Activated T-helper 2 cell treated with anti-CD3 and anti-CD28 coated beads, Interferon-gamma antibody, Interleukin-2, Interleukin-4, amounts not matched to agents 10 μg/mL and 5 μg/mL and 100 μg/mL, durations not matched to agents 14 hours and 24 hours and 36 hours (primary cell): ENCODE measurements at places on chromosomes 6 and 20.

DNA sequence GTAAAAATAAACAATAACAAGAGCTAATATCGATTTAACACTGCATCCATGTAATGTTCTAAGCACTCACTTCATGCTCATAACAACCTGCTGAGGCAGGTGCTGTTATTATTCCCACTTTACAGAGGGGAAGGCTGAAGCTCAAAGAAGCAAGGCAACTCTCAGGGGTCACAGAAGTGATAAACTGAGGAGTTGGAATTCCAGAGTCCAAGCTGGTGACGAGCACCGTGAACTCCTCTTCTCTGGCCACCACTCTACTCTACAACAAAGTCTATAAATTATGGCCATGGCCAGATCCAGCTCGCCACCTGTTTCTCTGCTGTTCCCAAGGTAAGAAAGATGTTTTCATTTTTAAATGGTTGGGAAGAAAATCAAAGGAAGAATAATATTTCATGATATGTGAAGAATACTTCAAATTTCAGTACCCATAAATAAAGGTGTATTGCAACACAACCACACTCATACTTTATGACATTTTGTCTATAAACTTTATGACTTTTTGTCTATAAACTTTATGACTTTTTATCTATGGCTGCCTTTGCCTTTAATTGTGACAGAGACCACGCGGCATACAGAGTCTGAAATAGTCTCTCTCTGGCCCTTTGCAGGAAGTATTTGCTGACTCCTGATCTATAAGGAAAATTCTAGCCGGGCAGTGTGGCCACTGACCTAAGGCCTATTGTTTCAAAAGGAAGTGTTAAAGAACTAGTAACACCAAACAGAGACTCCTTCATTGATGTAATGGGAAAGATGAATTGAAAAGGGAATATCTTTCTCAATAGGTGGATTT is 113.2 kb upstream of the KCNG1 start:
- H3K27ac ChIP-seq: no peak overlapping the region
- H3K4me3 ChIP-seq: no peak overlapping the region
- peaks cover 12% of the 10 kb centered on the region for H3K27me3 ChIP-seq
- no peak for DNase-seq
- no peaks in the 10 kb centered on the region for H3K36me3 ChIP-seq

DNA sequence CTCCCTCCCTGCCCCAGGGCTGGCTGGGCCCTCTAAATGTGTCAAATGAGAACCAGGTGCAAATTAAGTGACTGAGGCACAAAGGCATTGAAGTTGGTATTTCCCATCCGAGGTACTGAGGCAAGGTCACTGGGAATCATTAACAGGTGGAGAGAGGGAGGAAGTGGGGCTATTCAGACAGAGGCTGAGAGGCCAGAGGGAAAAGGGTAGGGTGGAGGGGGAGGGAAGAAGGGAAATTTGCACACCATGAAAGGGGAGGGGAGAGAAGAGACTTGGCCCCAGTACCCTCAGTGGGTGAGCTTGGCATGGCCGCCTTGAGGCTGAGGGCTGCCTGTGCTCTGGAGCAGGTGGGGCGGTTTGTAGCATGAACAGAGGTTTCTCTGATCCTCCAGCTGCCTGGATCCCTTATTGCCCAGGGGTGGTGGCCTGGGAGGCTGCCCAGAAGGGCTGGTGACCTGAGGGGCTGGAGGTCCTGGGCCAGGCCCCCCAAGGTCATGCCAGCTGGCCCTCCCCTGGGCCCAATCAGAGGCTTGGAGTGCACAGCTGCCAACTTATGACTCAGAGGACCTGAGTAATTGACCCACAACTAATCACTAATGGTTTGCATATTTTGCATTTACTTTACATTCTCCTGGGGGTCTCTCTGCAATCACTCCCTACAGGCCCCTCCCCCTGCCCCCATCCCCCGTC is 40.3 kb upstream of the ZFAND3 start:
- no peak for DNase-seq
- H3K27me3 ChIP-seq: peaks cover 25% of the 10 kb centered on the region
- peaks cover 11% of the 10 kb centered on the region for H3K4me1 ChIP-seq
- H3K4me3 ChIP-seq: no peak overlapping the region
- H3K27ac ChIP-seq: no peak overlapping the region

DNA sequence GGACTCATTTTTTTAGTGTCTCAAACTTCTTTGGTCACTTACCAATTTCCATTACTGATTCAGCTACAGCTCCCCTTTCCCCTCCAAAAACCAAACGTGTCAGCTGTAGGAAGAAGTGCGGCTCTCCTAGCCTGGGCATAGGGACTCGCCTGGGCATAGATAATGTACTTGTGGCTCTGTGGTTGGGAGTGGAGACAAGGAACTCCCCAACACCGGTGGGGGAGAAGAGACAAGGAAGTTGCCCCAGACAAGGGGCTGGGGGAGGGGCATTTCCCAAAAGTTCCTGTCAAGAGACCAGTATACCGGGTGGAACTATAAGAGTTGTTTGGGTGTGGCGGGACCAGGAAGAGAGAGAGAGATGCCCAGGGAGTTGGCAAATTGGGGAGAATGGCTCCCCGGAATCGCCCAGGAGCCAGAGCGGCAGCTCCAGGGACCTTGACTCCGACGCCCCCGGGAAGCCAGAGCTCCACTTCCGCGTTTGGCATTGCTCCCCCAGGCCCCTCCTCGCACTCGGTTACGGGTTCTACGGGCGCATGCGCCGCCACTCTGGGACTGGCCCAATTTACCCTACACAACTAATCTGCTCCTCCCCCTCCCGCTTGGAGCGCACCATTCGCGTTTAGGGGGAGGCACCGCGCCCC is 871 bp upstream of the ZFAND3 start:
- peaks cover 4% of the 10 kb centered on the region for H3K27me3 ChIP-seq
- peak overlapping the region; percentile 95 for H3K27ac ChIP-seq
- H3K4me3 ChIP-seq: peak overlapping the region; percentile 98
- DNase-seq: peak; percentile 89
- H3K36me3 ChIP-seq: peaks cover 4% of the 10 kb centered on the region

DNA sequence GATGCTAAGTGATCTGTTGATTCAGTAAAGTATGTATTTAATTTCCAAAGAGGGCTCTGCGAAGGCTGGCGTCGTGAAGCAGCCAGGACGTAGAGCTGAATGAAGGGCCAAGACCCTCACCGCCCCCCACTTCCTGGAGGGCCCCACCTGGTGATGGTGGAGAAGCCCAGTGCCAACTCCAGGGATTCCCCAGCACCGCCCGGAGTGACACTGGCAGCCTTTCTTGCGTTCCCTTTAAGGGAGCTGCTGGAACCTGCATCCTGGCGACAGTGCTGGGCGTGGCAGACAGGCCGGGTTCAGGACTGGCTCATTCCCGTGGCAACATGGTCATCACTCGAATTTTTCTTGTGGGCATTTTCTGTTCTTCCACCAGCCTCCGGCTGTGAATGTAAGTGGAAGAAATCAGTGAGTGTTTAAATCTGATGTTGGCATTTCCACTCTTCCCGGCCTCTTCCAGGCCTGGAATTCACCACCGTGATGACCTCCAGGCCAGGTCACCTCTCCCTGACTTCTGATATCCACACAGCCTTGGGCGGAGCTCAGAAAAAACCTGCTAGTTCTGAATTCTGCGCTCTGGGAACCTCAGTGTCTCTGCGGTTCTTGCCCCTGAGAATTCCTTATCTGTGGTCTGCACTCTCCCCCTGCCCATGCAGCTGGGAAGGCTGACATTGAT is 57.4 kb upstream of the DACT2 start:
- no peaks in the 10 kb centered on the region for H3K27me3 ChIP-seq
- no peak overlapping the region for H3K27ac ChIP-seq
- no peaks in the 10 kb centered on the region for H3K36me3 ChIP-seq
- no peak overlapping the region for H3K4me3 ChIP-seq
- DNase-seq: no peak

DNA sequence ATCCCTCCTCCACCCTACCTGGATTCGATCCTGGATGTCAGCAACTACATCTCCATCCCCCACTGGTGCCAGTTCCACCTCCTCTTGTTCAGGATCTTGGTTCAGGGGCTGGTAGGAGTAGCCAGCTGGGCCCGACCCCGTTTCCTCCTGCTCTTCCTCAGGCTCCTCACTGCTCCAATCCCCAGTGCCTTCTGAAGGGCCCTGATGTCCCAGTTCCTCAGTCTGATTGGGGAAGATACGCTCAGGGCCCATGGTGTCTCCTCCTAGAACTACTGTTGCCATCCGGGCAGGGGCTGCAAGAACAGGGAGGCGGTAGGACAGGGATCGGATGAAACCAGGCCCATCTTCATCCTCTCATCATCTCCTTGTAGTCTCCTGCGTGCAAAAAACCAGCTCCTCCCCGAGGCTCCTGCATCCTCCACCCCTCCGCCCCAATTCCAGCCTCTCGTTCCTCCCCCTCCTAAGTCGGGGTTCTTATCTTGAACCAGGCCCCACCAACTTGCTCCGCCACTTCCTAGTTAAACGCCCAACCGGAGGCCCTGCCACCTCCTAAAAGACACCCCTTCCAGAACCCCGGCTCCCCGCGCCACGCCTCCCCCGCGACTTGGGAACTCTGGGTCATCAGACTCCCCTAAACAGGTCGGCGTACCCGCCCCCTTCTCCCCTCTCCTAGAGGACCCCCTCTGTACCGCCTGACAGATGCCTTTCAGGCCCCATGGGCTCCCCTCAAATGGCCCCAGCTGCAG is 476 bp downstream of the MEA1 start:
- H3K27me3 ChIP-seq: no peaks in the 10 kb centered on the region
- H3K36me3 ChIP-seq: peaks cover 67% of the 10 kb centered on the region
- H3K4me1 ChIP-seq: peaks cover 35% of the 10 kb centered on the region

DNA sequence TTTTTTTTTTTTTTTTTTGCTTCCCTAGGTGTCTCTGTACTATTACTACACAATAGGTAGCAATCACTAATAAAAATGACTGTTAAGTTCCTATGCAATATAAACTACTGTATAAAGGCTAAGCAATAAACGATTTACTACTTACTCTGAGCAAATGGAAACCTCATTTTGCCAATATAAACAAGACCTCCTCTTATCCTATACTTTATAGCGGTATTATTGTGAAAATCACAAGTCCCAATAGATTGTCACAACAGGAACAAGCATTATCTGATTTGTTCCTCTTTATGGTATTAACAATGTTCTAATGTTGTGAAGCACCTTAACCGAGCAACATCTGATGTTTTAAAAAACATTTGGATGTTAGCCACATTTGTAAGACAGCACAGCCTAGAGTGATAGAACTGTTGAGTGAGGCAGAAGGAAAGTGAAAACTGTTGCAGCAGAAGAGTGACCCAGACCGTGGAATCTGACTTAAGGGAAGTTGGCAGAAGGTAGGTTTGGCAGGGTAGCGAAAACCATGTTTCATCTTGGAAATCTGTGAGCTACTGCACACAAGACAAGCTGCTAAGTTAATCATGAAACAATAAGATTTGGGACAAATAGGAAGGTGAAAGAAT is 94.2 kb downstream of the MYLK4 start:
- no peaks in the 10 kb centered on the region for H3K36me3 ChIP-seq
- peaks cover 3% of the 10 kb centered on the region for H3K4me1 ChIP-seq
- H3K27me3 ChIP-seq: peaks cover 25% of the 10 kb centered on the region
- DNase-seq: no peak

DNA sequence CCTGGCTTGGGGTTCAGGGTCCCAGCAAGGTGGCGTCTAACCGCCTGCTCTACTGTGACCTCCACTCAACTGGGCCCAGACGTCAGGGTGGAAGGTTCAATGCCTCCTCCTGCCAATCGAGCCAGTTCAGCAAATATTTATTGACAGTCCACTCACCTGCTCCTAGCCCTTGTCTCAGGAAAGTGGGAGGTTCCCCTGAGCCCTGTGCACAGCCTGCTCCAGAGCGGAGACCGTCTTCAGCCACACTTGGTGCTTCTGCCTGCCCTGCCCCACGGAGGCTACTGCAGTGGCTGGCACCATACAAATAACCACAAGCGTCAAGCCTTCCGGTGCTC is 6.1 kb downstream of the CCDC167 start:
- H3K36me3 ChIP-seq: peaks cover 36% of the 10 kb centered on the region
- no peak overlapping the region for H3K27ac ChIP-seq
- peaks cover 59% of the 10 kb centered on the region for H3K4me1 ChIP-seq
- H3K27me3 ChIP-seq: no peaks in the 10 kb centered on the region
- no peak overlapping the region for H3K4me3 ChIP-seq
- no peak for DNase-seq

- no peak for DNase-seq
- H3K36me3 ChIP-seq: peaks cover 8% of the 10 kb centered on the region
- no peaks in the 10 kb centered on the region for H3K27me3 ChIP-seq
- H3K27ac ChIP-seq: no peak overlapping the region
- H3K4me1 ChIP-seq: no peaks in the 10 kb centered on the region
- H3K4me3 ChIP-seq: no peak overlapping the region
These were observed 33.0 kb downstream of the PIGU start for GRCh38 chr20:34643928-34644327.

DNA sequence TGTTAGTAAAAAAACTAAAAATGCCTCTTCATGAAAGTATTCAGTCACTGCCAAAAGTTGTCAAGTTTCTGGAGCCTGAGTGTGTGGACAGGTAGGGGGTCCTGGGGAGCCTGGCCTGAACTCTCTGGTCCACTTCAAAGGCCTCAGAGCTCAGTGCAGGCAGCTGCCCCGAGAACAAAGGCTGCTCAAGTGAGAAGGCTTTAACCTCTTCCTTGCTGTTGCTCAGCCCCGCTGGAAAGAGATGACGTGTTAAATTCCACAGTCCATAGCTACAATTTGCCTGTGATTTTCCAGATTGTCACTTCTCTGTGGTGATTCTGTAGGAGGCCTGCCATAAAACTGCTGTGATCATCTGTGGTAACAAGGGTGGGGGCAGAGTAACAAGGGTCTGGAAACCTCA is 96.9 kb downstream of the FAM120B start:
- H3K4me3 ChIP-seq: no peak overlapping the region
- H3K4me1 ChIP-seq: no peaks in the 10 kb centered on the region
- H3K27ac ChIP-seq: no peak overlapping the region
- H3K36me3 ChIP-seq: peaks cover 40% of the 10 kb centered on the region

- H3K36me3 ChIP-seq: no peaks in the 10 kb centered on the region
- no peak for DNase-seq
- no peak overlapping the region for H3K4me3 ChIP-seq
- H3K27me3 ChIP-seq: no peaks in the 10 kb centered on the region
These were observed 414.1 kb downstream of the CDH26 start for GRCh38 chr20:60372275-60372674.

GRCh38 chr6:125679128-125679527 is 70.3 kb upstream of the HEY2 start:
- peaks cover 16% of the 10 kb centered on the region for H3K27me3 ChIP-seq
- no peak for DNase-seq
- no peaks in the 10 kb centered on the region for H3K4me1 ChIP-seq

DNA sequence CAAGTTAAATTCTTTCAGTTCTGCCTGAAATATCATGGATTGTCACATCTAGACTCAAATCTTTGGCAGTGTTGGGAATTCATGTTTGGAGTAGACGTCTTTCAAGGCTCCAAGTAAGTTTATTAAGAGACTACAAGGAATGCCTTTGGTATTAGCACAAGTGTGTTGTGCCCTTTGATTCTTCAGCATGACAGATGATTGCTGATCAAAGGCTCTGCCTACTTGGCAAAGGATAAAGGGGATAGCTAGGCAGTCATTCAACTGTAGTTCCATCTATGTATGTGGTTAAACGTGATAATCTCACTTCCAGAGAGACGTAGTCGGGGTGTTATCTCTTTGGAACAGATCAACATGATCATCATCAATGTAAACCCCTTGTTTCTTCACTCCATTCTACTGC is 86.2 kb downstream of the SPTLC3 start:
- no peaks in the 10 kb centered on the region for H3K36me3 ChIP-seq
- peaks cover 3% of the 10 kb centered on the region for H3K27me3 ChIP-seq
- no peak overlapping the region for H3K4me3 ChIP-seq
- H3K27ac ChIP-seq: no peak overlapping the region
